Gastrocnemius medialis (tissue), 4 donors: ENCODE measurements at places on chromosomes 5 and 9. TPM values are rescaled to one million over a fixed set of nuclear protein-coding genes. Genes with fewer than 3 reads are reported as not detected.

- peak; percentile 65 for DNase-seq
These were observed 16.2 kb downstream of the TRIM7 start for GRCh38 chr5:181188700-181189362.

- no peak for DNase-seq
These were observed 148.1 kb downstream of the MTX3 start for GRCh38 chr5:79842991-79843390.

DNA sequence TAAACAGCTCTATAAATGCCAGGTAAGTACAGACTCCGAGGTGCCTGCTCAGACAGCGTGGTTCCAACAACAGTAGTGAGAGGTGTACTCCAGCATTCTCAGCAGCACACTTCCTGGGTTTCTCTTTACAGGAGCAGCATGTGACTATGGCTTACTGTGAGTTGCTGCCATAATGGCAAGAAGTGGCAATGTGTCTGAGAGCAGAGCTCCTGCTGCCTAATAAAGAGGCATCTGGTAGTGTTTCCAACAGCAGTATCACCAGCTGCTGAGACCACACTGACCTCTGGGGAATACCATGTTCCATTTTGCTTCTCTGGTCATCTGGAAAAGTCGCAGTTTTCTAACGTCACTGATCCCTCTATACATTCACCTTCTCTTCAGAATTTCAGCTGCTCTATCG lies 398.2 kb downstream of the SLCO4C1 start:
- DNase-seq, result no peak

- DNase-seq, result no peak
These were observed 13.0 kb upstream of the TPM2 start for GRCh38 chr9:35702696-35703095.

DNA sequence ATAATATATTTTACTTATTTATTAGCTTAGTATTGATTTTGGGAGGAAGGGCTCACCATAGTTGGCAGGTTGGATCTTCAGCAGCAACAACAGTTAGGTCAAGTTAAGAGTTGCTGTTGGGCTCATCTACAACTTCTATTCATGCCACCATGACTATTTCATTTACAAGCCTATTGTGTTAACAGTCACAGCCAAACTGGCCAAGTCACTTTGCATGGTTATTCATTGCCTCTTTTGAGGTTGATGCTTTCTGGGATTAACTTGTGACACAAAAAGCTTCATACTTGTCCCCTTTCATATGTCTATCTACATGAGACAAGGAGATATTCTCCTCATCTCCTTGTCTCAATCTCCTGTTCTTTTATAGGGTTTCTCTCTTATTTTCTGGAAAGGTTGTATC lies 98.3 kb downstream of the WDR70 start:
- DNase-seq, result no peak

- no peak for DNase-seq
These were observed 1.8 kb upstream of the KLF4 start for GRCh38 chr9:107491081-107492053.

DNA sequence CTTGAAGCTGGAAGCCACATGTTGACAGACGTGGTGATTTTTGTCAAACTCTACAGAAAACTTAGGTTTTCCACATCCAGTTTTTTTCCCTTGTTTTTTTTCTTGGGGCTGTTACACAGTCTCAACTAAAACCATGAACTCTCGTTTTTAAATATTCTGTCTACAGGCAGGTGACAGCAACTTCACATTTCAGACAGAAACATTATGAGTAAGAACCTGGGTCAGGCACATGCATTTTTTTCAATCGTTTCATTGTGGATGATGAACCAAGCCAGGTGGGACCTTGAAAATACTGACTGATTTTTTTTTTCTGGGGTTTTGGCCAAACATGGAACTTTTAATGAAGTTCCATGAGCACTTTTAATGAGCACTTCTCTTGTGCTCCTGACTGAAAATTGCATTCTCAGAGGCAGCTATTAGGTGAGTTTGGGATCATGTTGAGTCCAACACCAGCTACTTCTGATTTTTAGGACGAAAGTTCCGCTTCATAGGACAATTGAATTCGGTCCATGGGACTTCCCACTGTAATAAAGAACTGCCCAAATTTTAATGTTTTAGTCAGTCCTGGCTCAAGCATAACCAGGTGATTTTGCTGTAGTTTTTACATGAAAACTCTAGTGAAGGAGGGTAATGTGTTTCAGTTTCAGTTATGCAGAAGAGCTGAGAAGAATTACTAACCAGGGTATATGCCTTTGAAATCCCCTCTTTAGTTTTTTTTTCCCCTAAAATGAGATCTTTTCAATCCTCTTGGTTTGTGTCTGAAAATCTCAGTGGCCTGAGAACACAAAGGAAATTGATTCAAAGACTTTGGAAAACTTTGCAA lies 93.2 kb upstream of the ADAMTS16 start:
- no peak for DNase-seq

DNA sequence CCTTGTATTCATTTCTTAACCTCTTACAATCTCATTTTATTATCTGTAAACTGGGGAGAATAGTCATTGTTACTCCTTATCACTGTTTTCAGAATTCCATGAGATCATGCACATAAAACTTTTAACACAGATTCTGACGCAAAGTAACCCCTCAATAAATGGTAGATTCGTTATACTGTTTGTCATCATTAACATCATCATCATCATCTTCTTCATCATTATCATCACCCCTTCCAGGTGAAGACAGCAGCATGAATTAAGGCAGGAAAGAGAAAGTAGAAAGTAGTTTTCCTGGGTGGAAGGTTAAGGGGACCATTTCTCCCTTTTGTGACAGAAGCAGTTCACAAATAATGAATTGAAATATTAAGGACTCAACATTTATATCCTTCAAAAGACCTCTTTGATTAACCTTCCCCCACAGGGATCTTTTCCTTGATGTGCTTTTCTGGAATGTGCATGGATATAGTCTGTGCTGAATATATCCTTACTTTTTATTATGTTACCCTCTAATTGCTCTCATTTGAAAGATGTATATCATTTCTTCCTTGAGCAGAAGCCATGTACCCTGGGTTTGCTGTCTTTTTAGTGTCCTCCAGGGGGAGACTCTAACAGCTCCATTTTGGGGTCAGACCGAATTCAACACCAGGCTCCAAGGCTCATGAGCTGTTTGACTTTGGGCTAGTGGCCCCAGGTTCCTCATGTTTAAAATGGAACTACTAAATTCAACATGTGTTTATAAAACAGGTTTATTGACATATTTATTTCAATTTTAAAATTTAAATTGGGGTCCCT lies 1029.9 kb upstream of the WWC1 start:
- DNase-seq, result no peak

GRCh38 chr5:68385936-68386335 lies 170.4 kb downstream of the PIK3R1 start:
- DNase-seq, result no peak

- no peak for DNase-seq
These were observed 23.5 kb downstream of the ITGA1 start for GRCh38 chr5:52811067-52811749.

- no peak for DNase-seq
These were observed 1.0 kb upstream of the ZCCHC7 start for GRCh38 chr9:37119360-37119759.

DNA sequence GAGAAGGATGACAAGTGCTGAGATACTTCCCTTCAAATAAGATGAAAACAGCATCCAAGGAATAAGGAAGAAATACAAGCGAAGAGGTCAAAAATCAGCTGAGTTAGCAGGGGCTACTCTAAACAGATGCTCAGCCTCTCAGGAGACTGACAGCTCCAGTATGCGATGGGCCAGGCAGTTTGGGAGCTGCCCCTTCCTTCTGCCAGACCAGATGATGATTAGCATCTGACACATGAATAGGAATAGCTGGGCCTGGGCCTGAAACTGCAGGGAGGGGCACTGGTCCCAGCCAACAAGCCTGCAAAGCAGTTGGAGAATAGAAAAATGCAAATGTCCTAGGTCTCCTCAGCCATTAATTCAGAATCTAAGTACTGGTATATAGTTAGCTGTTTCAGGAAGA lies 13.1 kb upstream of the MAP3K1 start:
- DNase-seq, result no peak

Gene SLC4A9
- total RNA-seq, result not detected

Gene ERCC8
- 5.0 TPM for total RNA-seq

Gene PCDHA12
- total RNA-seq, result 0.05 TPM

Gene TAL2
- total RNA-seq, result not detected

Gene NUTM2F
- total RNA-seq, result not detected

Gene QSOX2
- total RNA-seq, result 4.7 TPM

Gene ACSL6
- total RNA-seq, result 0.42 TPM
